ENCODE measurements at places on chromosomes 6 and 20.

GRCh38 chr6:127956260-127956888 is 55.5 kb upstream of the THEMIS start:
- no peak for DNase-seq

- DNase-seq = no peak
Observed at GRCh38 chr6:108638993-108639392, 78.3 kb downstream of the FOXO3 start.

DNA sequence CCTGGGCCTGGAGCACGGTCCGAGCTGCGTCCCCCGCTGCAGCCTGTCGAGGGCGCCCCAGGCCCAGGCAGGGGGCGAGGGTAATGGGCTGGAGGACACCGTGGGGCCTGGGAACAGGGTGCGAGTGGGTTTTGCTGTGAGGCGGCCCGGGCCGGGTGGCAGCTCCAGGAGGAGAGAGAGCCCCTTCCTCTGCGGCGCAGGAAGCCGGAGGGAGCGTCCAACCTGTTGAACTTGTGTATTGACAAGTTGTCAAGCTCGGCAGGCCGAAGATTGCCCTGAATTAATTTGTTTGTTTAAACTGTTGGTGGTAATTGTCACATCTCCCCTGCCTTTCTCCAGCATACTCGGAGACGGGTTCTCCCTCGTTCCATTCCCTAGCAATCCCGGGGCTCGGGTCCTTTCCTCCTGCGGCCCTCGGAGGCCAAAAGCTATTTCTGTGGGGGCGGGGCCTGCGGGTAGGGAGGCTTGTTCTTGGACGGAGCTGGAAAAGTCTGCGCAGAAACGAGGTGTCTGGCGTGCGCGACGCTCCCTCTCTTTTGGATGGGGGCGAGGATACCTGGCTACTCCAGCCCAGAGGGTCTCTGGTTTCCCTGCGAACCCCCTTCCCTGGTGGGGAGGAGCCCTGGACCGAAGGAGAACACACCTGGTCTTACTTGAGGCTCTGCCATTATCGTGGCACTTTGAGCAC is 9.9 kb downstream of the NR2E1 start:
- DNase-seq = no peak

DNA sequence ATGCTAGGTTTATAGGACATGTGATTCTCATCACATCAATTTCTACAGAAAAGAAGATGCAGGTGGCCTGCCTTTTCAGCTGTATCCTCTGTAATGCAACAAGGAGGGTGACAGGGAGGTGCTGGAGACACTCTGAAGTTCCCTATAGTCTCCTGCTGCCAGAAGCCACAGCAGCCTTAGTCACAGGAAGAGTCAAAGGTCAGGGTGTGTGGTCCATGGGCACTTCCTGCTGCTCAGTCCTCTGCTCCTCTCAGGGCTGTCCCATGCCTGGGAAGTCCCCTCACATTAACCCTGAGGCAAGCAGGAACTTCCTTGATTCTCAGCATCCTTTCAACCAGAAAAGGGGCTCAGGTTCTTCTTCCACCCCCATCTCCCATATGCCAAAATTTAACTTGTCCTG is 144.8 kb upstream of the FOXA2 start:
- DNase-seq = no peak

- no peak for DNase-seq
Observed at GRCh38 chr6:157611406-157611805, 211.6 kb upstream of the SNX9 start.

GRCh38 chr6:168662301-168662936 is 221.4 kb downstream of the SMOC2 start:
- DNase-seq = no peak

DNA sequence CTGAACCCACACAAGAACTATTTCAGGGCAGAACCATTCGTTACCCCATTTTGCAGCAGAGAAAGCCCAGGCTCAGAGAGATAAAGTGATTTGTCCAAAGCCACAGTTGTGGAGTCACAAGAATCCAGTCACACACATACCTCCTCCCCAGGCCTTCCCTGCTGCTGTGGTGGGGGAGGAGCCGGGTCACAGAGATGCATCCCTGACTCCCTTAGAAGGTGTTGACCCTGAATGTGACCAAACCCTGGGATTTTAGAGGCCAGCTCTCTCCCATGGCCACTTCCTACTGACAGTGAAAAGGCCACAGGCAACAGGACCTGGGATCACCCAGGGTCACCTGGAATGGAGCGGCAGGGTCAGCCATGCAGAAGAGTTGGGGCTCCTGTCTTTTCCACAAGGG is 48.6 kb downstream of the CHMP4B start:
- DNase-seq = no peak

- DNase-seq = no peak
Observed at GRCh38 chr6:145602726-145603326, 132.5 kb downstream of the EPM2A start.

GRCh38 chr20:51452091-51452613 is 90.4 kb downstream of the NFATC2 start:
- no peak for DNase-seq

- no peak for DNase-seq
Observed at GRCh38 chr20:49446808-49447207, 35.7 kb downstream of the KCNB1 start.

- DNase-seq = no peak
Observed at GRCh38 chr6:164216368-164216767, 801.9 kb downstream of the QKI start.

GRCh38 chr6:130744576-130745366 is 82.4 kb upstream of the SMLR1 start:
- no peak for DNase-seq

DNA sequence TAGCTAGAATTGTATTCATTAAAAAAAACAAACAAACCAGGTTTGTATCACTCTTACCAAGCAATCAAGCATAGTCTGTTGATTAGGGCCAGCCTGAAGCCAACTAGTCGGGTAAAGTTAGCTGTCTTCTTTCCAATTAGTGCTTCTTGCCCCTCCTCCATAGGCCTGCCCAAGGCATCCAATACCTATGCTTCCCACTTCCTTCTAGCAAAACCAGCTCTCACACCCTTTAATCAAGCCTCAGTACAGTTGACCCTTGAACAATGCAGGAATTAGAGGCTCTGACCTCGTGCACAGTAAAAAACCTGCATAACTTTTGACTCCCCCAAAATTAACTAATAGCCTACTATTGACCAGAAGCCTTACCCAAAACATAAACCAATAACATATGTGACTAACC is 119.1 kb upstream of the DTNBP1 start:
- DNase-seq = no peak

- DNase-seq = no peak
Observed at GRCh38 chr20:37566590-37567330, 39.1 kb upstream of the BLCAP start.

DNA sequence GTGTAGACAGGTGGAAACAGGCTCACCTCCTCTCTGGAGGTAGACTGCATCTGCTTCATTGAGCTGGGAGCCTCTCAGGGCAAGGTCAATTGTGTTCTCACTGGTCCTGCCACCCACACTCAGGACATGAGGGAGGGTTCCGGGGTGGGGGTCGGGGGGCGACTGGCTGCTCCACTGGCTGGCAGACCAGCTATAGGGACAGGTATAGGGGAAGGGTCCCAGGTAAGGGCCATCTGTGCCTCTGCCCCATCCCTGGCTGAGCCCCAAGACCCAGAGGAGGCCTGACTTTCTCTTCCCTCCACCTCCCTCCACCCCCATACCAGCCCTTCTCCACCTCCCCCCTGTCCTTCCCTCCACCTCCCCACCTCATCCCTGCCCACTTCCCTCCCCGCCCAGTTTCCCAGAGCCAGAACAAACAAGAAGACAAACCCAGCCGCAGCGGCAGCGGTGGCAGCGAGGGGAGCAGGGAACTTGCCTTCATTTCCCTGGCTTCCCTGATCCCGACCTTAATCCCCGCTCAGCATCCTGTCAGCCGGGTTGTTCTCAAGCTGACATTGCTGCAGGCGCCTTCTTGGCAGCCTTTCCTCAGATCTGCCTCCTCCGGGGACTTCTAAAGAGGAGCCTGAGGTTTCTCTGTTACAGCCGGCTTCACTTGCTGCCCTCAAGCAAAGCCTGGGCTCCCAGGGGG is 18.3 kb upstream of the FOXP4 start:
- DNase-seq = no peak

GRCh38 chr6:4105980-4106536 is 27.1 kb upstream of the FAM217A start:
- DNase-seq = no peak

DNA sequence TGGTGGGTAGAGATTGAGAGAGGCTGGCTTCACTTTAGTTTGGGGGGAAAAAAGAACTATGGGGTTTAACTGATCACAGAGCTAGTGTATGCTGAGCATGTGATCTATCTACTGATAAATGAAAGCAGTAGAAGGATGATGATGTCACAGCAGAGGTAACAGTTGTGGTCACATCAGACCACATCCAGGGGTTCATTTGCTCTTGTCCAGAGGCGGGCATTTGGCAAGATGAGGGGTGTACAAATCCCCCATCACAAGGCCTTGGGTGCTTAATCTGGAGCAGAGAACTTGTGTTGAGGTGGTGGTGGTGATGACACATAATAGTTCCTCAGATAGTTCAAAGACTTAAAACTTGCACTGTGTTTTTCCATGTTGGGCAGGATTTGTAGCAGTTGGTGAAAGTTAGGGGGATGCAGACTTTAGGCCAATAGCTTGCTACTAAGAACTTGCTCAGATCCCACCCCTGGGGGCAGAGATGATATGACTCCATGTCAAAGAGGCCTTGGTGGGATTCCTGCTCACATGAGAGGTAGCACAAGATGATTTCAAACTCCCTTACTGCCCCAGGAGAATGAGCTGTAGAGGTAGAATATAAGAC is 63.4 kb downstream of the PRDM1 start:
- DNase-seq = no peak

DNA sequence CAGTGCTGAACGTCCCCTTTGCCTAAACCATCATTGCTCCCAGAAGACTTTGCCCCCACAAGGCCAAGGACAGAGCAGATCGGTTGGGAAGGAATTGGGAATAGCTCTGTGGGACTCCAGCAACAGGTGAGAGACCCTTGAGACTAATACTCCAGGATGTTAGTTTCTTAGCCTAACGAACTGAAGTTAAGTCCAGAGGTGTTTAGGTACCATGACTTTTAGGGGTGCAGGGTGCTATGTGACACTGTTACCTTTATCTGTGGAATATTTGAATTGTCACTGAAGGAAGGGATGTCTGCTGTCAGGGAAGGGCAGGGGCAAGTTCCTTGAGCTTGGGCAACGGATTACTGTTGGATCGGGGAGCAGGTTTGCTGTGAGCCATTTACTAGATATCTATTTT is 1.9 kb downstream of the BLCAP start:
- no peak for DNase-seq

- no peak for DNase-seq
Observed at GRCh38 chr20:44187772-44188709, 1.1 kb upstream of the JPH2 start.
